T1000 (cell line): ENCODE measurements at places on chromosomes 12 and 14.

GRCh38 chr12:117847371-117847770 is 121.4 kb downstream of the KSR2 start:
- DNase-seq, result no peak

DNA sequence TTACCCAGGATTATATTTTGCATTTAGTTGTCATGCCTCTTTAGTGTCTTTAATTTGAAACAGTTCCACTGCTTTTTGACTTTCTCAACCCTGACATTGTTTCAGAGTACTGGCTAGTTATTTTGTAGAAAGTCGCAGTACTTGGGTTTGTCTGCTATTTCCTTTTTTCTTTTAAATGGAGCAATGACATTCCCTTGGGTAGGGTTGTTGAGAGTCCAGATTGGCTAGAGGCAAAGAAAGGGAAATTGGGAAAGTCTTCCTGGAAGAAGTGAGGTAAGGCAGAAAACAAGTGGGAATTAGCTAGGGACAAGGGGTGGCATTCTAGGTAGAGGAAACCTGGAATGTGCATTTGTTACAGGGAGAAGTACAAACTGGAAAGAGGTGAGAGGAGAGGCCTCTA is 245.9 kb downstream of the EMP1 start:
- no peak for DNase-seq

- DNase-seq, result no peak
Measured at GRCh38 chr12:22329621-22330020, 4.9 kb downstream of the ST8SIA1 start.

- DNase-seq, result no peak
Measured at GRCh38 chr12:59396519-59396918, 199.3 kb upstream of the SLC16A7 start.

- no peak for DNase-seq
Measured at GRCh38 chr12:29415111-29415510, 34.1 kb upstream of the ERGIC2 start.

- no peak for DNase-seq
Measured at GRCh38 chr14:26687301-26687837, 89.5 kb upstream of the NOVA1 start.

GRCh38 chr12:68185598-68185997 is 26.1 kb upstream of the IFNG start:
- no peak for DNase-seq

DNA sequence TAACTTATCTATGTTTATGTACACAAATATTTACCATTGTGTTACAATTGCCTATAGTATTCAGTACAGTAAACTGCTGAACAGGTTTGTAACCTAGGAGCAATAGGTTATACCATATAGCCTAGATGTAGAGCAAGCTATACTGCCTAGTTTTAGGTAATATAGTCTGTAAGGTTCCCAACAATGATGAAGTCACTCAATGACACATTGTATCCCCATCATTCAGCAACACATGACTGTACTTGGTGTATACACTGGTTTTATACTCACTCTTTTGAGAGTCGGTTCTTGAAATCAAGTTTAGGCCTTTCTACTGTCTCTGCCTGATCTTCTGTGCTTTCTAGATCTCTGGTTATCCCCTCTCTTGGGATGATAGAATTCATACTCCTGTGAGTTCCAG is 5.5 kb downstream of the RNASE1 start:
- DNase-seq, result no peak

- no peak for DNase-seq
Measured at GRCh38 chr12:54525383-54525782, 24.0 kb upstream of the PDE1B start.

- no peak for DNase-seq
Measured at GRCh38 chr12:47819896-47820630, at the start of gene HDAC7. Gene HDAC7 (minus strand): TSS chr12:47819903. CDS start chr12:47819785, 118 bp downstream.

DNA sequence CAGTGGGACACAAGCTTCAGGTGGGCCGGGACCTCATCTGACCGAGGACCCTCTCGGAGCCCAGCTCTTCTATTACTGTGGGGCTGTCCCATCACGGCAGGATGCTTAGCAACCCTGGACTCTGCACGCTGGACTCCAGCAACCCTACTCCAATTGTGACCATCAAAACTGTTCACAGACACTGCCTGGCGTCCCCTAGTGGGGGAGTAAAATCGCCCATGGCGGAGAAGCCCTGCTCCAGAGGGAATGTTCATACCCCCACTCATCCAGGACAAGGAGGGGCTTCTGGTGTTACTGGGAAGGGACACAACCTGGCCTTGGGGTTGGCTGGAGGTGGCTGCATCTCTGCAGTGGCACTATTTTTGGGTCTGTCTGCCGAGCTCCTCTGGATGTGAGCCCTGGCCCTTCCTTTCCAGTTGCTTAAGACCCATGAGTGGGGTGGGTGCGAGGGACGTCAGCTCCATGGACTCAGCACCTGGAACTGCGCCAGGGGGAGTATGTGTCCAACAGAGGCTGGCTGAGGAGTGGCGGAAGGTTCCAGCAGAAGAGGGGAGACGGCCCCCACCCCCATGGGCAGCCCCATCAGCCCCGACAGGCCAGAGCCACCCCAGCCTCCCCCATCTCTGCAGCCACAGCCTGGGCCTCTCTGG is 103.8 kb downstream of the RFLNA start:
- no peak for DNase-seq

DNA sequence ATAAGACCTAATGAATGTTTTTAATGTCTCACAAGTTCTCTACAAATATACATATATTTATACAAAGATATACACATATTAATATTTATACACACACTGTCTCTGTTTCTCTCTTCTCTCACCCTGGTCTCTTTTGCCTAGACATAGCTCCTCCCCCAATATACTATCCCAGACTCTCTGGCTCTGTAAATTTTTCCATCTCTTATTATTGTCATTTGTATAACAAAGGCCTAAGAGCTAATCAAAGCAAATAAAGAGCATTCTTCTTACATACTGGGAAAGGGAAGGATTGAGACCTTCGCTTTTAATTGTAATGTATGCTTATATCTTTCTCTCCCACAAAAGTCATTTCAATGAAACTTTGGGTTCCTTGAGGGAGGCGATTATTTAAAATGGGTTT is 318.1 kb downstream of the ADAMTS20 start:
- DNase-seq, result no peak

- DNase-seq, result no peak
Measured at GRCh38 chr12:103327676-103328075, 168.1 kb downstream of the C12orf42 start.

DNA sequence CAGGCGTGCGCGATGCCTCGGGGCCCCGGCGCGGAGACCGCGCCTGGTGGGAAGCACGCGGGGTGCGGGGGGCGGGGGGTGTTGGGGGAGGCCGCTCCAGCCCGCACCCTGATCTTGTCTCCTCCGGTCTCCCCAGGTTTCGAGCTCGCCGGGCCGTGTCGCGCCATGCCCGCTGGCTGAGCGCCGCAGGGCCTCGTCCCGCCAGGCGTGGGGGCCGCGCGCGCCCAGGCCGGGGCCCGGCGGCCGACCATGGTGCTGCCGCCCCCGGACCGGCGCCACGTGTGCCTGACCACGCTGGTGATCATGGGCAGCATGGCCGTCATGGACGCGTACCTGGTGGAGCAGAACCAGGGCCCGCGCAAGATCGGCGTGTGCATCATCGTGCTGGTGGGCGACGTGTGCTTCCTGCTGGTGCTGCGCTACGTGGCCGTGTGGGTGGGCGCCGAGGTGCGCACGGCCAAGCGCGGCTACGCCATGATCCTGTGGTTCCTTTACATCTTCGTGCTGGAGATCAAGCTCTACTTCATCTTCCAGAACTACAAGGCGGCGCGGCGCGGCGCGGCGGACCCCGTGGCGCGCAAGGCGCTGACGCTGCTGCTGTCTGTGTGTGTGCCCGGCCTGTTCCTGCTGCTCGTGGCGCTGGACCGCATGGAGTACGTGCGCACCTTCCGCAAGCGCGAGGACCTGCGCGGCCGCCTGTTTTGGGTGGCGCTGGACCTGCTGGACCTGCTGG is 2.4 kb downstream of the TMEM121 start:
- no peak for DNase-seq

DNA sequence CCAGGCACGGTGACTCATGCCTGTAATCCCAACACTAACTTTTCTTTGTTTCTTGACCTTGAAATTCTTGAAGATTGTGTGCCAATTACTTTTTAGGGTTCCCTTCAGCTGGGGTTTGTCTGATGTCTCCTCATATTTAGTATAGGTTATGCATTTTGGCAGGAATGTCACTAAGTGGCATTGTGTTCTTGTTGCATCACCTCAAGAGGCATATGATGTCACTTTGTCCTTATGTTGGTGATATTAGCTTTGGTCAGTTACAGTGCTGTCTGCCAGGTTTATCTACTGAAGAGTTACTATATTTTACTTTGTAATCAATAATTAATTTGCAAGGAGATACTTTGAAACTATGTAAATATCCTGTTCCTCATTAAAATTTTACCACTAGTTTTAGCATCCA is 61.0 kb upstream of the BTG1 start:
- DNase-seq, result no peak

- DNase-seq, result no peak
Measured at GRCh38 chr12:2960390-2960956, 1.3 kb downstream of the TEAD4 start.

- DNase-seq, result no peak
Measured at GRCh38 chr12:41919048-41919447, 225.6 kb downstream of the GXYLT1 start.

- DNase-seq, result no peak
Measured at GRCh38 chr12:59007620-59008019, 87.3 kb upstream of the LRIG3 start.

GRCh38 chr12:55745361-55746173 is 2.6 kb downstream of the GDF11 start:
- DNase-seq, result no peak

DNA sequence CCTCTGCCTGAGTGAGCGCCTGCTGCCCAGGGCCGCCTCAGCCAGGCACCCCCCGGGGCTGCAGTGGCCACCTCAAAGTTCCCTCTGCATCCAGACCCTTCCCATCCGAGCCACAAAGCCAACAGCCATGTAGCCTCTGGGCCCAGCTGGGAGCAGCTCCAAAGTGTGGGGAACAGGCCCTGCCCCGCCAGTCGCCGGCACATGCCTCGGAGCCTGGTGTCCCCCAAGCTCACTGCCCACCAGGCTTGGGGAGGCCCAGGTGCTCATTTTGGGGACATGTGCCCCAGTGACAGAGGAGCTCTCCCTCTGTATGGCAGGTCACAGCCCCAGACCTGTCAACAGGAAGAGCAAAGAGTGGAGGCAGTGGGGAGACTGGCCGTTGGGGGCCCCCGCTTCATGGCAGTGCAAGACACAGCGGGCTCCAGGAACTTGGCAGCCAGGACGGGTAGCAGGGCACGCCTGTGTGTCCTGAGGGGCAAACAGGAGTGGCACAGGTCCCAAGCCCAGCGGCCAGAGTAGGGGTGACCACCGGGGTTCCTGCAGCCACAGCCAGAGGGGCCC is 29.9 kb downstream of the JAG2 start:
- no peak for DNase-seq

DNA sequence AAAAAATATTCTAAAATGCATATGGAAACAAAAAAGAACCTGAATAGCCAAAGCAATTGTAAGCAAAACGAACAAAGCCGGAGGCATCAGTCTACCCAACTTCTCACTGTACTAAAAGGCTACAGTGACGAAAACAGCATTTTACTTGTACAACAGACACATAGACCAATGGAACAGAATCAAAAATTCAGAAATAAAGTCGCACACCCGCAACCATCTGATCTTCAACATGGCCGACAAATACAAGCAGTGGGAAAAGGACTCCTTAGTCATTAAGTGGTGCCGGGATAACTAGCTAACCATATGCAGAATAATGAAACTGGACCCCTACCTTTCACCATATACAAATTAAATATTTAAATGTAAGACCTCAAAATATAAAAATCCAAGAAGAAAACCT is 203.9 kb upstream of the PPFIA2 start:
- DNase-seq, result no peak

GRCh38 chr12:98220636-98221035 is 294.8 kb upstream of the TMPO start:
- no peak for DNase-seq

DNA sequence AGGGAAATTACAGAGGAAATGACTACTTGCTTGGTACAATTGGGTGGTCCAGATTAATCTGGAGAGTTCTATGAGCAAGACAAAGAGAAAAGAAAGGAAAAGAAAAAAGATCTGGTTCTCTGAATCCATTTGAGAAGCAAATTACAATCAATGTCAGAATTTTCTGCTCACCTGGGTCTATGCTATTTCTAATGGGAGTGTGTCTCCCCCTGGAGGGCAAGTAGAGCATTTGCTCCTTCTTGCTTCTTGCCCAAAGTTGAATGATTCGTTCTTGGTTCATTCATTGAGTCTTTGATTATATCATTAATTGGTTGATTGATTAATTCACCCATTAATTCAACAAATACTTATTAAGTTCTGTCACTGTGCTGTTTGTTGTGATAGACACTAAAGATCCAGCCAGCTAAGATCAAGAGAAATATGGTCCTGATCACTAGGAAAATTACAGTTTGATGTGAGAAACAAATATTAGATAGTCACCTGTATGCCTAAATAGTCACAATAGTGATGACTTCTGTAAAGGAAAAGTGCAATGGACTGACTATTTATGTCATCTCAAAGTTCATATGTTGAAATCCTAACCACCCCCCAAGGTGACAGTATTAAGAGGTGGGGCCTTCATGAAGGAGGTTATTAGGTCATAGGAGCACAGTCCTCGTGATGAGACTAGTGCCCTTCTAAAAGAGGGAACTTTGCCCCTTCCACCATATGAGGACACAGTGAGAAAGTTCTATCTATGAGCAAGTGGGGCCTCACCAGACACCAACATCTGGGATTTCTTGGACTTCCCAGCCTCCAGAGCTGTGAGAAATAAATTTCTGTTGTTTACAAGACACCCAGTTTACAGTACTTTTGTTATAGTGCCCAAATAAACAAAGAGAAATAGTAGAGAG is 8.0 kb upstream of the ASB8 start:
- no peak for DNase-seq
